ENCODE measurements at places on chromosomes 1 and 21.

- no peak for DNase-seq
Measured at GRCh38 chr1:158122833-158123388, 57.8 kb upstream of the CD1D start.

GRCh38 chr1:200139661-200140250 is 112.2 kb downstream of the NR5A2 start:
- DNase-seq = no peak

DNA sequence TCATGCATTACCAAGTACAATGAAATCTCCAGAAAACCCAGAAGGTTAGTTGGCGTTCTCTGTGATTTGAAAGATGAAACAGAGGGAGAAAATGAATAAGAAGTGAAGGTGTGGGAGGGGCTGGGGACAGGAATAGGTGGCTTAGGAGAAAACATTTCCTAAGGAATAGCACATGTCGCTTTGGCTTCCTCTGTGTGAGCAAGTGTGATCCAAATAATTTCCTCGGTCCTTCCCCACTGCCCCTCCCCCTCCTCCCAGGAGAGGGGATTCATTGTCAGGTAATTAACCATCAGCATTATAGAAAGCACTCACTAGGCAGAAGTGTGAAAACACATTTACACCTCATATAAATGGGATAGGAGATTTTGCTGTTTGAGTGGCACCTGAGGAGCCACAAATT is 105.5 kb downstream of the NUF2 start:
- DNase-seq = peak; percentile 22

GRCh38 chr1:209678981-209679539 is 3.8 kb downstream of the G0S2 start:
- no peak for DNase-seq

DNA sequence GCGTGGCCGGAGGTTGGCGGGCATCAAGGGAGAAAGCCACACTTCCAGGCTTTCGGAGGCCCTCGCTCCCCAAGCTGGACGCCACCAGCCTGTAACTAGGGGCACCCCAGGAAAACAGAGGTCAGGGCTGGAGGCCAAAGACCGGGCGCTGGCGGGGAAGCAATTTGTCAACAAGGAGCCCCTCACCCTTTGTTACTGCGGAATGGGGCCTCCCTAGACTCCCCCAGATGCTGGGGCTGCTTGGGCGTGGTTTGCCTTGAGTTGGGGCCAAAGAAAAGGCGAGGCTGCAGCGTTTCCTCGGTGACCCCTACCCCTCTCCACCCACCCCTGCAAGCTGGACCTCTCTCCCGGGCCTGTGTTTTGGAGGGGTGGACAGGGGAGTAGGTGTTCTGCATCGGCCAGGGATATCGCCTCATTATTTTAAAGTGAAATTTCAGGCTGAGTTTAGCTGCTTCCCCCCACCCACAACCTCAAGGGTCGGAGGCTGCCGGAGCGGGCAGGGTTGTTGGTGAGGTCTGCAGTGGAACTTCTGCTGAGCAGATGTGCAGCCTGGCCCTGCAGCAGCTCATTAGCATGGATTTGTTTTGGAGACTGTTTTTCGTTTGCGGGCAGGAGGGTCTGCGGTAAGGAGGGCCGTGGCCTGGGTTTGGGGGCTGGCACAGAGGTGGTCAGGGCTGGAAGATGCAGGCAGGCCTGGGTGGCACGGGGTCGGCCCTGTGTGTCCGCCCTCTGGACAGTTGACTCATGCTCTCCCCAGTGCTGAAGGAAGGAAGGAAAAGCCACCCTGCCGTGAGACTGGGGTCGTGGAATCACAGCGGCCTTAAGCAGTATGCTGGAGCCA is 1.5 kb downstream of the NBL1 start:
- DNase-seq = peak; percentile 34

DNA sequence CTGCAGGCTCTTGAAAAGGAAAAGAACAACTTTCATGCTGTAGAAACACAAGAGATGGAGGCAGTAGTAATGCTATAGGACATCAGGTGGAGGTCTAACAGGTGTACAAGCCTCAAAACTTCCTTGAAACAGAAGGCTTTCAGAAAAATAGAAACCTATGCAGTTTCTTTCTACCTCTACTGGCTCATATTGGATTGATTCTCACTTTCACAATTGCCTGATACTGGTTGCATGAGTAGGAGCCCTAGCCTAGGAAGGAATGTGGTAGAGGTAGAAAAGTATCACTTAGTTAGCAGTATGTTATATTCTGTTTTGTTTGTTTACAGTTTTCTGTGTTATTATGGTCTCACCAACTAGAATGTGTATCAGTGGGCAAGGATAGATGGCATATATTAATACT is 175.4 kb upstream of the GORAB start:
- no peak for DNase-seq

- DNase-seq = no peak
Measured at GRCh38 chr1:151069103-151069486, 1.5 kb upstream of the GABPB2 start.

GRCh38 chr21:33774551-33774950 is 132.2 kb downstream of the ITSN1 start:
- no peak for DNase-seq

DNA sequence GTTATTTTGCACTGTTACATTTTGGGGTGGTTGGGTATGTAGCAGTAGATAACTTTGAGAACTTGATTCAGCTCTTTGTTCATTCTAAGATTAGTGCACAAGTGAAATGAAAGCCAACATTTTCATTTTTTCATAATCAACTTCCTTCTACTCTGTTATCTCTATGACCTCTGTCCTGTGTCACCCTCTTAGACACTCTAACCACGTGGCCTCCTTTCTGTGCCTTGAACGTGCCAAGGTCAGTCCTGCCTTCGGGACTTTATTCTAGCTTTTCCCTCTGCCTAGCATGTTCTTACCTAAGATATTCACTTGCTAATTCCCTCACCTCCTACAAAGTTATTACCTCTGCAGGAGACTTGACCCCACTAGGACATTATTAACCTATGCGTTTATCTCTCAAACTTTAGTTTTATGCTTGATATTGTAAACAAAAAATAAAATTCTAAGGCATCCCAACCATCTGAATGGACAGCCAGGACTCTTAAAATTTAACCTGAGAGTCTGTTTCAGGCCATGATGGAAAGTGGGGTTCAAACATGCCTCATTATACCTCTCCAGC is 19.2 kb upstream of the EDEM3 start:
- no peak for DNase-seq

DNA sequence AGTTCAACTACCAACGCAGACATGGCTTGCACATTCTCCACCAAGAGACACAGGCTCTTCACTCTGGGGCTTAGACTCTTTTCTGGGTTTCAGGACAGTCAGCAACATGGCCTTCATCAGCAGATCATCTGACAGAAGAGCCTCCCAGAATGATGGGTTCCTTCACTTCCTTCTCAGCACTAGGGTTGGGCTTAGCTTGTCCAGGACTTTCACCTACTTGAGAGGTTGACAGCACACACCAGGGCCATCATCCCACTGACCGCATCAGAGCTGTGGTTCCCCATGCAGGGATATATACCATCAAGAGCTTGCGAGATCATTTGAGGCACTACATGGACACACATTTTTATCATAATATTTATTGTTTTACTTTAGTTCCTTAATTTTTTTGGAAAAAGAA is 10.4 kb upstream of the NCF2 start:
- no peak for DNase-seq

DNA sequence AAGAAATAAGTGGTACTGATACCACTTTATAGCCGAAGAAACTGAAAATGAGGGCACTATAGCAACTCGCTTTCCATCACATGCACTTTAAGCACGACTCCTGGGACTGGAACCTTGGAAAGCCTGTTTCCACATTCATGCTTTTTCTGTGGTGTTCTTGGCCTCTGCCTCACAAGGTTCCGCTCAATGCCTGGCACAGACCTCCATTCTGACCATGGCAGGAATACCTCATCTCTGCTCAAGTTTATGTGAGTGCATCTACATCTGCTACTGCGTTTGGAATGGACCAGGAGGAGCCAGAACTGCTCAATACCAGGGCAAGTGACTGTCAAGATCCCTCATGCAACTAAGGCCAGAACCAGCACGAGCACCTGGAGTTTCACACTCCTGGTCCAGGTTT is 11.6 kb downstream of the NGF start:
- no peak for DNase-seq

DNA sequence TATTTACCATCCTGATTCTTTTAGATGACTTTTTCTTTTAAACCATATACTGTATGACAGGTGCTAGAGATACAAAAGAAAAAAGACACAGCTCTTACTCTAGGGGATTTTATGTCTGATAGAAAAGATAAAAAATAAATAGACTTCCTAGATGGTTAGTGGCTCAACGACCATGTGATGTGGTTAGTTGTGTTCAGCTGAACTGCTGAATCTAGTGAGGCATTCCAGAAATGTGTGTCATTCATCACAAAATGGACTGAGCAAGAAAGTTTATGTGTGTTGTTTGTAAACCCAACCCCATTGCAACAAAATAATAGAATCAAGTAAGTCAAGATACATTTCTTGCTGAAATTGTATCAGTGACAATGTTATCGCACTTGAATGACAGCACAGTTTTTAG is 205.8 kb upstream of the LYPLAL1 start:
- DNase-seq = no peak

GRCh38 chr1:78825561-78825960 is 175.9 kb downstream of the IFI44 start:
- DNase-seq = no peak

DNA sequence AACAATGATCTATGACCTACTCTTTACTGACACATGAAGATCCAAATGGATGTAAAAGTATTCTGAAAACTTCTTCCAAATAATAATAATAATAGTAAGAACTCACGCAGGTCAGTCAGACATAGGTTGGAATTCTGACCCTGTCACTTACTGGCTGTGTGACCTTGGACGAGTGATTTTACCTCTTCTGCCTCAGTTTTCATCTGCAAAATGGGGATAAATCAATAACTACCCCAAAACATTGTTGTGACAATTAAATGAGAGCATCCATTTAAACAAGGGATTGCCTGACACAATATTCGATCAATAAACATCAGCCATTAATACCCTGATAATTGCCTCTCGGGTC is 556 bp downstream of the MECR start:
- DNase-seq = no peak

- DNase-seq = no peak
Measured at GRCh38 chr1:167342846-167343245, 122.2 kb downstream of the POU2F1 start.

DNA sequence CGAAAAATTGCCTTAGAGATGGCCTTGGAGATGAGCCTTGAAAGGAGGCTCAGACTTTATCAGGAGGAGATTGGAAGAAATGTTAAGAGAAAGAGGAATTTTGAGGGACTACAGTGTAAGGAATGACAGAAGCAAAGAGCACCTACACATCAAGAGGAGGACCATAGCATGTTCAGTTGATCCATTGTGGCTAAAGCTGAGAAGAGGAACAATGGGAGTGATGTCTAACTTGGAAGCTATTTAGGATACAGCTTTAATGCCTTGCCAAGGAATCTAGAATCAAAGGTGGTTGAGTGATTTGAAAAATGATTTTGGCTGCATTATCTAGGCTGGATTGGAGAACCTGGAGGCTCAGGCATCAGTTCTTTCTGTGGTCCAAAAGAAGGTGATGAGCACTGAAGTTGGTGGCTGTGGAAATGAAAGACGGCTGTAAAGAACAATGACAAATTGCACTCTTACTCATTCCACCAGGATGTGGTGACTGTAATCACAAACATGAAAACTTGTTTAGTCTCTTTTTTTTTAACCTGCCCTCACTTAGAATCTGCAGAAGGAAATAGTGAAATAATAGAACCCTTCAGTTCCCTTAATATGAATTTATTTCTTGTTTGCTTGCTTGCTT is 11.3 kb downstream of the FAM20B start:
- DNase-seq = no peak
